ENCODE measurements at places on chromosomes 1 and 21.

DNA sequence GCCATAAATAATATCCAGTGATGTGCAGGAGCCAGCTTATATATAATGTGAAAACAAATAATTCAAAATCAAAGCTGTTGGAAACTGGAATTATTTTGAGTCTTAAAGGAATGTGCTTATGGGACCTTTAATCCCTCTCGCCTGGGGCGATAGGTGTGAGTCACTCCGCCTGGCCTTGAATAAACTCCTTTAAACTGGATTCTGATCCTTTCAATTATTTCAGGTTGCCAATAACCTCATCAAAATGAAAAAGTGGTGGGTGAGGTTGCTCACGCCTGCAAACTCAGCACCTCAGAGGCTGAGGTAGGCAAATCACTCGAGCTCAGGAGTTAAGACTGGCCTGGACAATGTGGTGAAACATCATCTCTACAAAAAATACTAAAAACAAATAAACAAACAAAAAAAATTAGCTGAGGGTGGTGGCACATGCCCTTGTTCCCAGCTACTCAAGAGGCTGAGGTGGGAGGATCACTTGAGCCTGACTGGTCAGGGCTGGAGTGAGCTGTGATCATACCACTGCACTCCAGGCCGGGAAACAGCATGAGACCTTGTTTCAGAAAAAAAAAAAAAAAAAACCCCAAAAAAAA, 11.4 kb upstream of the SLC2A5 start:
- no peak for DNase-seq

GRCh38 chr1:79920960-79921669, 914.6 kb upstream of the ADGRL4 start:
- no peak for DNase-seq

DNA sequence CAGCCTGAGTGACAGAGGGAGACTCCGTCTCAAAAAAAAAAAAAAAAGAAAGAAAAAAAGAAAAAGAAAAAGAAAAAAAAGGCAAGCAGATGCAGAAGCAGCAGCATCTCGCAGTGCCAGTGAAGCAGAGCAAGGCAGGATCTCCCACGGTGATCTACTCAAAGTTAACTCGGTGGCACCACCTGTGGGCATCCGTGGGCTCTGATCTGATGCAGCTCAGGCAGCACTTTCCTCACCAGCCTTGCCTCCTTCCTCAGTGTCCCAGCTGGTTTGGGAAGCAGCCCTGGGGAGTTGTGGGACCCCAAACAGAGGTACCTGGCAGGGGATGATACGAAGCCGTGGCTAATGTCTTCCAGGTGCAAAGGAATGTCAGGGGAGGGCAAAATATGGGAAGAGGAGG, 104.3 kb upstream of the KRTAP19-8 start:
- DNase-seq = no peak

DNA sequence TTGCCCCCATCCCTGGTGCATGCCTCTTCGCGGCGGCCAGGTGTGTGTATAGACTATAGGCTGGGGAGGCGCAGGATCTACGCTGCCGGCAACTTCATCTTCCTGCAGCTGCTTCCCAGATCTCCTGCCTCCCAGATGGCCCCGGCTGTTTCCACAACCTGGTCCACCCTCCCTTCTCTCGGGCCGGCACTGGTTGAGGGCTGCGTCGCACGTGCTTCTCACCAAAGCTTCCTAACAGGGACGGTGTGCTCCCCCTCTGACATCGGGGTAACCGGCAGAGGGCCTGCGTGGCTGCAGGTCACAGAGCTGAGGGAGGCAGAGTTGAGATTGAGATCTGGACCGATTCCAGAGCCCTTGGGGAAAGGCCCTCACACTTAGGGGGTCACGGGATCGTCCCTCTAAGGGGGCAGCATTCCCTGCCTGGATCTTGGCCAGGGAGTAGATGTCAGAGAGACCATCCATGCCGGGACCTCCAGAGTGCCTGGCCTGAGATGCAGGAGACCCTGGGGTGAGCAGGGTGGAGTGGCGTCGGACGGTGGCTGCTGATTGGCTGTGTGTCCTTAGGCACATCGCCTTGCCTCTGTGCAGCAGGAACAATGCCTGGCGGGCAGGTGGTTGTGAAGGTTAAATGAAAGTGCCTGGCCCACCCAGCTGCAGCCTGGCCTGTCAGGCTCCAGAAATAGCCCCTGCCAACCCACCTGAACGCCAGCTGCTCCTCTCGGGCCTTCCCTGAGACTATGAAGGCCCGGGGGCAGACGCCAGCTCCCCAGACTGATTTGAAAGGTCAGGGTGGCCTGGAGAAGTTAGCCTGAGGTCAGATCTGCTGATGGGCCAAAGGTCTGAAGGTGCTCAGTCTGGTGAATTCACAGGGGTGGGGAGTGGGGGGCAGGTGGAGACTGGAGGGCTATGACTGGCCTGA, 6.1 kb upstream of the MASP2 start:
- peak; percentile 31 for DNase-seq

DNA sequence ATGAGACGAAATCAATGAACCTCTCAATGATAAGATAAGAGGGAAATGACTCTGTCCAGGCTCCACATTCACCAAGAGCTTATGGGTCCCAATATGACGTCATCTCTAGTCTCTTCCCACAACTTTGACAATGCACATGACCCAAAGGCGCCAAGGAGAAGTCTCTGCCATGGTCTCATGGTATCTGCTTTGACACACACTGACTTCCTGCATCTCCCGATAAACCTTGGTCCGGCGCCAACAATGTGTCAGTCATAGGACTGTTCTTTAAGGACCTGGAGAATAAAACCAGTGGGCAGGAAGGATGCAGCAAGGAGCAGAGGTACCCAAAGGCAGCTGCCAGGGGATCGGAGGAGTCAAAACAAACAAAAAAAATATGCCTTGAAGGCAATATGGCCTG, 46.9 kb upstream of the TMEM51 start:
- DNase-seq = peak; percentile 14

GRCh38 chr1:66452982-66453381, 81.0 kb upstream of the SGIP1 start:
- no peak for DNase-seq

- no peak for DNase-seq
Observed at GRCh38 chr1:186016856-186017255, 282.7 kb downstream of the HMCN1 start.

DNA sequence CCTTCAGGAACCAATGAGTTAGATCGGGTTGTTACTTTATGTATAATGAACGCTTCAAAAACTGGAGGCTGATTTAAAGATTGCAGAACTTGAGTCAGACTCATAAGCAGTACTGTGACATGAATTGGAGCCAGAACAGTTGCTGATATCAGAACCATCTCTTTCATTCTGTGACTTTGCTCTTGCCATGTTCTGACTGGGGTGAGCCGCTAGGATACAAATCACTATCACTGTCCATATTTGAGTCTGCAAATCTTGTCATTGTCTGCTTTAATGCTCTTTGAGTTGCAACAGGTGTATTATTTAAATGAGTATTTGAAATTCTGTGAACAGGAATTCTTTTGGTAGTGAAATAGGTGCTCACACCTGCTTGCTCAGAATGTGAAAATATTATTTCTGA, 52.5 kb downstream of the LRIG2 start:
- DNase-seq = no peak

All from umbilical cord (tissue), 2 donors.